Eye (tissue), 1 donor: ENCODE measurements at places on chromosomes 1 and 21.

DNA sequence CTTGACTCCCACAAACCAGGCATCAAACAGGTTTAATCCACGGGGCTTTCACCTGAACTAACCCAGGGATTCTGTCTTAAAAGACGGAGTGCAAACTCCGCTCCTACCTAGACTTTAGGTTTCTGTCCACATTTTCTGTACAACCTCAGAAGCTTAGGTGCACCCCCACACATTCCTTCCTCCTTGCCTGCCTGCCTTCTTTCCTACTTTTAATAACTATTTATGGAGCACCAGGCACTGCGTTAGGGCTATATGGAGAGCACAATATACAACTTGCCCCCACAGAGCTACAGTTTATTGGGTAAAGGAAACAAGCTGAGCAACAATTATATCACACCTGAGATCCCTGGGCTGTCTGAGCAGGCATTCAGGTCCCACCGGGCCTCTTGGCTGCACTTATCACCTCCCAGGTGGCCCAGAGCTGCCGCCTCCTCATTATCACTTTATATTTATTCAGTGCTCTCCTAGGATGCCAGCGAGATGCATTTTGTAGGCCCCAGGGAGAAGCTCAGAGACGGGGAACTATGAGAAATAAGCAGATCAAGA, 64.1 kb downstream of the DNTTIP2 start:
- peak; percentile 45 for DNase-seq

DNA sequence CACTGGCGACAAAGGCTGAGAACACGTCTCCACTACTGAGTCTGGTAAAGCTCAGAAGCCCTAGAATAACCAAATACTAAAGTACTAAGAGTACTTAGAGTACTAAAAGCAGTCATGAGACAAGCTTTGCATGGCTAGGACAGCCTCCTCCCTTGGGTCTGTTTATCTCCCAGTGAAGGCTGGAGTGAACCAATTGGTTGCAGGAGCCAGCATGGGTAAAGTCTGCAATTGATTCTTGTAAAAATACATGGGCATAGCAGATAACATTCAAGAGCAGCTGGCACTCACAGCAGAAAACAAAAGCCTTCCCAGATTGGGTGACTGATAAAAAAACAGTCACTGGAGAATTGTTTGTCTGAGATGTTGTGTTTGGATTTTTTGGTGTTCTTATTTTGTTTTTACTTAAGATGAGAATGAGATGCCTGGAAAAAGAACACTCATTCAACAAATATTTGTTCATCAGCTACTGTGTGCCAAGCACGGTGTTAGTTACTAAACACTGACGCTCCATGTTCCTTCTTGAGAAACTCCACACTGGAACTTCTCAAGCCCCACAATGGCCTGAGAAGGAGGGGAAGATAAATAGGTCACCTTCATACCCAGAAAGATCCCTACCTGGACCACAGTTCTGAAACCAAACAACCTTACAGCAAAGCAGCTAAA, 3.7 kb downstream of the IRF6 start:
- no peak for DNase-seq

- no peak for DNase-seq
Measured at GRCh38 chr1:114524944-114525343, 13.9 kb upstream of the TRIM33 start.

DNA sequence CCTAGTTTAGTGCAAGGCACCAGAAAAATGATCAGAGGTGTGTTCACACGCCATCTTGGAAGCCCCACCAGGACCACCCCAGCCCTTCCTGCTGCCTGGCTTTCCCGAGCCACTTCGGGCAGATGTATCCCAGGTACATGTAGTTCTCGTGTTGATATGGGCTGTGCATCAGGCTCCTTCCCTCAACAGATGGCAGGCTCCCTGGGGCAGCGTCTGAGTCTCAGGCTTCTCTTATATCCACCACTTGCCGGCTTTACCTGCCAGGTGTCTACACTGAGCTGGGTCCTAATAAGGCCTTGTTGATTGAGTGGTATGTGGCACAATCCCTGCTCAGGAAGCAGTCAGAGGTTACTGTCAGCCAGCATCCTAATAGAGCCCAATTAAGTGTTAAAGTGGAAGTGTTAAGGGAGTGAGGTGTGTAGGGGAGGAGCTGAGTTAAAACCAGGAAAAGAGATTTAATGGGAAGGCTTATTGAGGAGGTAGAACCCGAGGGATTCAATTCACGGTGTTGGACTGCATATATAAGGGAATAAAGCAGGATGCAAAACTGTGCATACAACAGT, 8.5 kb downstream of the GPA33 start:
- DNase-seq = no peak

GRCh38 chr1:94132111-94132510, 11.2 kb upstream of the ABCA4 start:
- DNase-seq = no peak
